Neural crest cell (in vitro differentiated cells): ENCODE measurements at places on chromosomes 5 and 9.

DNA sequence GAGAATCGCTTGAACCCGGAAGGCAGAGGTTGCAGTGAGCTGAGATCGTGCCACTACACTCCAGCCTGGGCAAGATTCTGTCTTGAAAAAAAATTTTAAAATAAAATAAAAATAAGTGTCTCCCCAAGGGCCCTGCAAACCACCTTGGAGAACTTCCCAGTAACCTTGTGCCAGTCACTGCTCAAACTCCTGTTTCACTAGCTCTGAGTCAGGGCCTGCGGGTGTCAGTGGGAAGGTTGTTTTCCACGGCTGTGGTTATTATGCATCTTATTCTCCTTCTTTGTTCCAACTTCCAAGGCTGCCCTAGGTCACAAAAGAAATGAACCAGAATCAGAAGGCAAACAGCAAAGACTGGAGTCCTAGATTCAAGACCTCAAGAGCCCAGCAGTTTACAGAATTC, 246.7 kb downstream of the ADAMTSL1 start:
- DNase-seq = no peak

- no peak for DNase-seq
These were observed 2.7 kb downstream of the CDO1 start for GRCh38 chr5:115813719-115814118.

GRCh38 chr5:96962540-96962991, 26.7 kb downstream of the LNPEP start:
- DNase-seq = no peak

DNA sequence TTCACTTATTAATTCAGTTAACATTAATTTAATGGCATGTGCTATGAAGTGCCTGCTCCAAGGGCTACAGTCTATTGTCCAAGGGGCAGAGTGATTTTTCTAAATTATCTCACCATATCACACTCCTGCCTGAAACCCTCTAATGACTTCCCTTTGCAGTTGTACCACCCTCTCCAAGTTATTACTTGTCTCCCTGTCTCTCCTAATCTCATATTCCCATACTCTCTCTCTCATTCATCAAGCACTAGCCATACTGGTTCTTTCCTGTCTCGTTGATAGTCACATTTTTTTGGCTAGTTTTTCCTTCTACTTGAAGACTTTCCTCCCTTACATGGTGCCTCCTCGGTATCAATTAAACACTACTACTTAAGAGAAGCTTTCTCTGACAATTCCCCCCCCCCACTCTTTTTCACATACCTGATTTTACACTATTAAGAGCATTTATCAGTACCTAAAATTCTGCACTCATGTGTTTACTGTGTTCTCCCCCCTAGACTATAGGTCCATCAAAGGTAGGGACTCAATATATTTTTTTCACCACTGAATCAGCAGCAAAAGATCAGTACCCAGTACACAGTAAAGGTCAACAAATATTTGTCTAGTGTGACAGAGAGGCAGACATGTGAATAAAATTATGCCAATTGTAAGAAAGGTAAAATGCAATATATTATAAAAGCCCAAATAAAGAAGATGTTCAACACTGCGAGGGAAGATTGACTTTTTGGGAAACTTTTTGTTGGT, 19.0 kb downstream of the RICTOR start:
- DNase-seq = no peak

DNA sequence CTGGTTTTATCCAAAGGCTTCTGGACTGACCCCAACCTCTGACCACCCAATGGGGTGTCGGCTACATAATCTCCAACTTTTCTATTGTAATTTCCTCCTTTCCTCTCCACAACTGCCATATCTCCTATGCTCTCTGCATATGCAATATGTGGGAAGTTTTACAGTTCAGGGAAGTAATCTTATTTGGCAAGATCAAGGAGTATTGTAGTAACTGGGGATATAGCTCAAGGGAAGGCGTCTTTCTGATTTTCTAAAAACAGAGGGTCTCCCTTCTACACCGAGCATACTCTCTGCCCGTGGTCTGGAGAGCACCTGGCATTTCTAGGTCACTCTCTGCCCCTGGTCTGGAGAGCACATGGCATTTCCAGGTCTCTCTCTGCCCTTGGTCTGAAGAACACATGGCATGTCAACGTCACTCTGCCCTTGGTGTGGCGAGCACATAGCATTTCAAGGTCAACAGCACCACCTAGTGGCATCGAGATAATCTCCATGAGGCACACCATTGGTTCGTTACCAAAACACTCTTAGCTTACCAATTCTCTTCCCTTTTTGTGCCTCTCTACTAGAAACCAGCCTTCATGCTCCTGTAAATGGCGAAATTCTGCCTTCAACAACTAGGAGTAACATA, 616.4 kb upstream of the NUDT12 start:
- DNase-seq = no peak

- DNase-seq = no peak
These were observed 69.5 kb upstream of the ANXA1 start for GRCh38 chr9:73081979-73082657.

GRCh38 chr5:179226696-179227095, 118.6 kb downstream of the ADAMTS2 start:
- DNase-seq = no peak

- no peak for DNase-seq
These were observed 10.2 kb downstream of the NCS1 start for GRCh38 chr9:130182381-130182909.

- no peak for DNase-seq
These were observed 81.0 kb upstream of the MAST4 start for GRCh38 chr5:66515209-66515608.

GRCh38 chr9:33719581-33720374, 75.6 kb upstream of the PRSS3 start:
- peak; percentile 35 for DNase-seq

- no peak for DNase-seq
These were observed 61.0 kb downstream of the GALNT10 start for GRCh38 chr5:154251529-154251928.

- DNase-seq = no peak
These were observed 42.1 kb upstream of the CTNND2 start for GRCh38 chr5:11946317-11946716.

DNA sequence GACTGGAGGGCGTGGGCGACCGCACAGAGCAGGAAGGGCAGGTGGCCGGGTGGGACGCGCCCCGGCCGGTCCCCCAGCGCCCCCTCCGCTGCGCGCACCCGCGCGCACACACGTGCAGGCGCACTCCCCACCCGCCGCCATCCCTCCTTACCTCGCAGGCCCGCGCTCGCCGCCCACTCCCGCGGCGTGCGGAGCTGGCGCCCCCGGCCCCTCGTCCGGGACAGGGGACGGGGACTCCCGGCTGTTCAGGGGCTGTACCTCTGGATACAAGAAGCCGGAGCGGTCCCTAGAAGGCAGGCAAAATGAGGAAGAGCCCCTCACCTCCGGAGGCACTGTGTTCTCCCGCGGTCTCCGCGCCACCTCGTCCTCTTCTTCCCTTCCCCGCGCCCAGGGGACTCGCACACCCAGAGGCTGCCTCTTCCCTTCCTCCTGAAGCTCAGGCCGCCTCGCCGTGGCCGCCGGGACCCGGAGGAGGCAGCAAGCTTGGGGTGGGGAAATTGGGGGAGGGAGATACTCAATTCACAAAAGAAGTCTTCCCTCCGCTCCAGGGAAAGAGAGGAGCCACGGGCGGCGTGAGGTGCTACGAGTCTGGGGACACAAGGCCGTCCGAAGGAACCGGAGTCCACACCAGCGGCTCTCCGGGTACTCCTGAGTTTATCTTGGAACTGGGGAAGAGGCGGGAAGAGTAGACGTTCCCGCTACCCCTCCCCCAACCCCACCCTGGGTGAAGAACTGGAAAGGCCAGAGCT, 1.4 kb upstream of the GABRB2 start:
- peak; percentile 16 for DNase-seq

GRCh38 chr5:179435731-179436315, 90.6 kb upstream of the ADAMTS2 start:
- DNase-seq = no peak

- DNase-seq = no peak
These were observed 56.2 kb upstream of the FTMT start for GRCh38 chr5:121795511-121795910.

GRCh38 chr9:115135821-115136778, 18.1 kb upstream of the TNC start:
- DNase-seq = no peak

- DNase-seq = no peak
These were observed 15.5 kb downstream of the DAPK1 start for GRCh38 chr9:87513161-87513560.

DNA sequence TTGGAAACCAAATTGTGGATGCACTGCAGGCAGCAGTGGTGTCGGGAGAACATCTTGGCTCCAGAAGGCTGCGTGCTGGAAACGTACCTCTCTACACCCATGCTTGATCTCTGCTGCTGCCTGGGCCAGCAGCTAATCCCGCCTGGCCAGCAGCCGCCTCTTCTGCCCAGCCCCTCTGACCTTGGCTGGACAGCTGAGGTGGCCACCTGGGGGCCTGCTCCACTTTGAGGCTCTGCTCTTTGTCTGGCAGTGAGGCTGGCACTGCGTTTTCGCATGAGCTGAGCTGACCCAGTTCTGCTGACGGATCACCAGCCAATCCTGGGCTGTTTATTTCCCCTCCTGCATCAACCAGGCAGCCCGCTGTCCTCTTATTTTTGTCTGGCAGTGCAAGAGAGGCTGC, 154.9 kb downstream of the TENT4A start:
- DNase-seq = no peak

GRCh38 chr5:79990205-79990597, 861 bp downstream of the MTX3 start:
- DNase-seq = no peak

DNA sequence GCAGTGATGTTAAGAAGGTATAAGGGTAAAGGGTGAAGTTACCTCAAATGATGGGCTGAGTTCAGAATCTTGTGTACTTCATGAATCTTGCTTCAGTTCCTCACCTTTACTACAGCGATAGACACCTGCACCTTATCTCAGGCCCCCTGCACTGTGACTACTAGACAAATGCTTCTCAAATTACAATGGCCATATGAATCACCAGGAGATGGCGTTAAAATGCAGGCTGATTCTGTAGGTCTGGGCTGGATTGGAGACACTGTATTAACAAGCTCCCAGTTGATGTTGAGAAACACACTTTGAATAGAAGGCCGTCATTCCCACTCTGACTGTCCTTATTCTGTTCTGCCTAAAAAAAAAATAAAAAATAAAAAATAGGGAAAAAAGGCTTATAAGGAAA, 29.8 kb downstream of the TARS1 start:
- no peak for DNase-seq

- DNase-seq = no peak
These were observed 107.6 kb upstream of the SPRY4 start for GRCh38 chr5:142432369-142432863.

- DNase-seq = no peak
These were observed 19.5 kb downstream of the IL9 start for GRCh38 chr5:135876146-135876545.

DNA sequence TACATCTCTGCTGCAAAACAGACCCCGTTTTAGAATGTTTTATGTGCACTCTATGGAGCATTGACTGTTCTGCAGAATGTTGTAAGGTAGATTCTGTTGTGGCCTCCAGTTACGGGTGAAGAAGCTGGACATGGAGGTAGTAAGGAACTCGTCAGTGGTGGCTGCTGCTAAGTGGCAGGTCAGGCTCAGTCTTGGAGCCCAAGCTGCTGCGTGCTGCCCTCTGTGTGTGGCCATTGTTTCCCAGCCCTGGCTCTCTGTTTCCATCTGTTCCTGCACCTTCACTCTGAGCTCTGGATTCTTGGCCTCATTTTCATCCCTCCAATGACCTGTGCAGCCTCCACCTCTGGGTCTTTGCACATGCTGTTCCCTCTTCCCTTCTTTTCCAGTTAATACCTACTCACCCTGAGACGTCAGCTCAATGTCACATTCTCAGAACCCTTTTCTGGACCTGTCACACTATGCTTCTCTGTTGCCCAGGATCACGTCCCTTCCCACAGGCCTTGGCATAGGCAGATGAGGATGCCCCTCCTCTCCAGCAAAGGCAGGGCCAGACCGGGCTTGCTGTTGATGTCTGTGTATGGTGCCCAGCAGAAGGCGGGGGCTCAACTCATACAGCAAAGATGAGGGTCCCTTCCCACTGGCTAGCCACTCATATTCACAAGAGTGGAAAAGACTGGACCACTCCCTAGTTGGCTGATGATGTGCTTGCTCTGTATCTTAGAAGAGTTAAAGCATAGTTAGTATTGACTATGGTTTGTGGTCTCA, 97.6 kb downstream of the TENT4A start:
- no peak for DNase-seq

DNA sequence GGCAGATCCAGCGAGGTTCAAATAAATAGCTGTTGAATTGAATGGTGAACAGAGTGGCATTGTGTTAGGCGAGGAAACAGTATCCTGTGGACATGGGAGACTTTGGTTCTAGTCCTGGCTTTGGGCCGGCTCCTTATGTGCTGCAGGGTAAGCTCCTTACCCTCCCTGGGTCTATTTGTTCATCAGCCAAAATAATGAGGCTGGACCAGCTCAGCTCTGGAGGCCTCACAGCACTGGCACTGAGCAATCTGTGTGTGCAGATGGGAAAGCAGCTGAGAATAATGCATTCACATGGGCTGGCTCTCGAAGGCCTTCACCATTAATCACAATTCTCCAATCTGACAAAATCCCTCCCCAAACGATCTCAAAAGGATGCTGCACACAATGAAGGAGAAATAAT, 81.9 kb downstream of the APBA1 start:
- no peak for DNase-seq

GRCh38 chr9:31542384-31543055, 841.9 kb upstream of the ACO1 start:
- peak; percentile 2 for DNase-seq

GRCh38 chr5:145764325-145764724, 70.8 kb downstream of the PRELID2 start:
- no peak for DNase-seq

GRCh38 chr5:103119070-103119764, 721 bp downstream of the GIN1 start:
- DNase-seq = no peak

DNA sequence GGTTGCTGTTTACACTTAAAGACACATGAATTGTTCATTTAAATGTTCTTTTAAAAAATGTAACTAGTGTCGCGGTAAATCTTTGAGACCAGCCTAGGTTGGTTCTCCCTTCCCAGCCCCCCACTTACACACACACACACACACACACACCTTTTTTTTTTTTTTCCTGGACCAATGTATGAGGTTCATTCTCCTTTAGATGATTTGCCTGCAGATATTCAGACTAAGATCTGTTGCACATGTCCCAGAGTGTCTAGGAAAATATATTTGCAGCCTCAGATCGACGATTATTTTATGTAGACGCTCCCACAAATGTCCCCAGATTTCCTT, 4.4 kb upstream of the ELAVL2 start:
- DNase-seq = no peak
